Activated CD4-positive, alpha-beta T cell treated with anti-CD3 and anti-CD28 coated beads, Interleukin-2, Interleukin-4, amounts not matched to agents 100 ng/mL and 50 ng/mL, durations not matched to agents 16 hours and 8 hours (primary cell): ENCODE measurements at places on chromosomes 1 and 21.

DNA sequence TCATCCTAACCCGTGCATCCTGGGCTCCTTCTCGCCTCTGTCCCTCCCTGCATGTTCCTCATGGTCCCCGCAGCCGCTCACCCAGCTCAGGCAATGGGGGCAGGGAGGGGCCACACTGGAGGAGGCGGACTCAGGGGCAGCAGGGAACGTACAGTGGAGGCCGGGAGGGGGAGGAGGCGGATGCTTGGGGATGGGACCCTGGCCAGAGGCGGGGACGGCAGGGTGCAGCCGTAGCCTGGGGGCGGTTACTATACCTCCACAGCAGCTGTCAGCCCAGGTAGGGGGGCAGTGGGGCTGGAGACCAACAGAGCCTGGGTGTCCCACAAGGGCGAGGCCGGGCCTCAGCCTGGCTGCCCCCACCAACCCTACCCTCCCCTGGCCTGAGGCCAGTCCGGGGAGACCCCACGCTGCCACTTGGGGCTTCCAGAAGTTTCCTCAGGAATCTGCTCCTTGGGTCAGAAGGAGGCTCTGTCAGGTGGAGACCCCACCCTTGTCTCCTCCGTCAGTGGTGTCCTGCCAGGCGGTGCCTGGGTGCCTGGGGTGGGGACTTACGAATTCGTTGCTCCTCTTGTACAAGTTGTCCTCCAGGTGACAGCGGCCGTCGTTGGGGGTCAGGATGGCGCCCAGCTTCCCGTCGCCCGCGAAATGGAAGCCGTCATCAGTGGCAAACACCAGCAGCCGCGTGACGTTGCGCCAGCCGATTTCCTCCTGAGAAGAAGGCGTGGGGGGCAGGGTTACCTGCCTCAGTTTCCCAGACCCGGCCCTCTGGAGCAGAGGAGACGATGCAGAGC lies 20.7 kb downstream of the ITGB2 start:
- no peak for DNase-seq

DNA sequence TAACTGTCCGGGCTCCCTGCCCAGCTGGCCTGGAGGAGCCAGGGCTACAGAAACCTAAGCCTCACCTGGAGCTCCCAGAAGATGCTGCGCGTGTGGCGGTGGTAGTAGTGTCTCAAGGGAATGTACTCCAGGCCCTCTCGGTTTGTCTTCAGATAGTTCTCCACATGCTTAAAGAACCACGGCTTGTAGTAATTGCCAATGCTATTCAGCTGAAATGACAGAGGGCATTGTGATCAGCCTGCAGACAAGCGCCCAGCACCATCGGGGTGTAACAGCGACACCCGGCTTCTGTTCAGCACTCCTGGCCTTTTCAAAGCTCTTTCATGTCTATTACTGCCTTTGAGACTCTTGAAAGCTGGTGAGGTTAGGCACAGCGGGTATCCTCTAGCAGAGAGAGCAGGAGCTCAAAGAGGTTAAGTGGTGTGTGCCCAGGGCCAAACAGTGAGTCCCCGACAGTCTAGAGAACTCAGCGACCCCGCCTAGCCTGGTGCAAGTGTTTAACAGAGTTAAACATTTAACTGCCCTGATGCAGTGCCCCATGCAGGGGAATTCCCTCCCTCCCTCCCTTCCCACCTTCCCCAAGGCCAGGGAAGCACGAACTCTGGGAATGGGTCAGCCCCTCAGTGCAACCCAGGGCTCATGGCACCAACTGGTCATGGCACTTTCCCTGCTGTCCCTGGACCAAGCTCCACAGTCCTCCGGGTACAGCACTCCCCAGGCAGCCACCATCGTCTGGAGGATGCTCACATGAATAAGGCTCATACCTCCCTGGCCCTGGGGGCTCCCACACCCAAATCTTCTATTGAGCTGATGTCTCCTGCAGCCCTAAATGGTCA lies 21.5 kb downstream of the DHCR24 start:
- DNase-seq = no peak

GRCh38 chr1:156460525-156460924 lies 40.0 kb downstream of the MEF2D start:
- DNase-seq = no peak

DNA sequence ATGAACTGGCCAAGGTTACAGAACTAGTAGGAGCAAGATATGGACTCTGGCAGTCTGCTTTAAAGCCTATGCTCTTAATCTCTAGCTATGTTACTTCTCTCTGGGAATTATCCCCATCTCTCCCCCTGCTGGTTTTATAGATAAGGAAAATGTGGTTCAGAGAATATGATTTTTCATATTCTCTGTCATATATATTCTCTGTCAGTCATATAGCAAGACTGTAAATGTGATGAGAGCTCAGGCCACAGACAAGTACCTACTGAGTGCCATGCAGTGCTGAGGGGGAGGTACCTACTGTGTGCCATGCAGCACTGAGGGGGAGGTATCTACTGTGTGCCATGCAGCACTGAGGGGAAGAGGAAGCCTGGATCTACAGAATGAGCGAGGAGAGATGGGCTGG lies 220.3 kb upstream of the FGGY start:
- DNase-seq = no peak

GRCh38 chr21:31656199-31657095 lies 3.0 kb upstream of the SOD1 start:
- peak; percentile 78 for DNase-seq

DNA sequence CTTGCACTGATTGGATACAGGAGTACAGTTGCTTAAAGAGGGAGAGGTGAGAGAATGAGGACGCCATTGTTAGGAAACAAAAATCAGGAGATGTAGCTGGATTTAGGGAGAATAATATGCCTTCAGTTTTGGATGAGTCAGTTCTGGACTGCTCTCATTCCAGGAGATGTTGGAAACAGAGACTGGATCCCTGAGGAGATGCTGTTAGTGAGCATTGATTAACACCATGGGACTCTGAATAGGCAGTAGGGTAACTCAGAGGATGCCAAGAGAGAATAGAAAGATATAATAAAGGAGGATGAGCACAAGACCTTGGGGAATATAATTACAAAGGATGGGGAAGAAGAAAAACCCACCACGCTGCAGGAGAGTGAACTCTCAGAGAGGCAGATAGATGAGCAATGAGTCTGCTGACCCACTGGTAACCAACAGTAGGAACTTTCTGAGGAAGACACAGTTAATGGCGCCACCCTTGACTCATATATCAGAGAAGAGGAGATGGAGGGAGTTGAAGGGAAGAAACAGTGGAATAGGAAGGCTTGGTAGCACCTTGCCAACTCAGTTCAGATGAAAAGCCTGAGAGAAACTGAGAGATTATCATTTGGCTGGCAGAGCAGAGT lies 10.5 kb downstream of the KCNJ15 start:
- DNase-seq = no peak

- DNase-seq = no peak
Observed at GRCh38 chr1:230545181-230545580, 97.1 kb upstream of the COG2 start.

DNA sequence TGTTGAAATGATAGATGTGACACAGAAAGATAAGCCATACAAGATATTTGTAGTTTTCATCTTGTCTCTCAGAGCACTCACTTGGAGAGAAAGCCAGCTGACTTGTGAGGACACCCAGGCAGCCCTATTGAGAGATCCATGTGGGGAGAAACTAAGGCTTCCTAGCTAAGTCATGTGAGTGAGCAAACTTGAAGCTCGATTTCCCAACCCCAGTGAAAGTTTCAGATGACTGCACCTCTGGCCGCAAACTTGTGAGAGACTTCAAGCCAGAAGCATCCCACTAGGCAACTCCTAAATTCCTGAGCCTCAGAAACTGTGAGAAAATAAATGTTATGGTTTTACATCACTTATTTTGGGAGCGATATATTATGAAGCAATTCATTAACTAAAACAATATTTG lies 832.3 kb downstream of the LTN1 start:
- DNase-seq = no peak

DNA sequence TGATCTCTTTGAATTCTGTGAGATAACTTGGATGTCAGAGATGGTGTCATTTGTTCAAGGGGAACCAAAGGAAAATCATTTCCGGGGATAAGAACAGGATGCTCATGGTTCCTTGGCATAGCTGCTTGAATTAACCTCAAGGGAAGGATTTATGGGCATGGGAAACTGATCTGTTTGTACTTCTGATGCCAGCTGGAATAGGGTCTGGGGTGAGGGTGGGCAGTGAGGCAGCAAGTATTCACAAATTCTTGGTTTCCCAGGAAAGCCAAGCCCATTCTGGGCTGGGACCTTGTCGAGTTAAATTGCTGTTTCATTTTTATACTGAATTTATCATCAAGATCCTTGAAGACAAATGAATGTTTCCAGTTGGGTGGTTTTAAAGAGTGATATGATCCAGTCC lies 14.1 kb downstream of the INTS3 start:
- DNase-seq = no peak

- no peak for DNase-seq
Observed at GRCh38 chr1:150092180-150092791, 24.7 kb downstream of the VPS45 start.

- peak; percentile 24 for DNase-seq
Observed at GRCh38 chr1:202967684-202968281, 726 bp upstream of the CYB5R1 start.

DNA sequence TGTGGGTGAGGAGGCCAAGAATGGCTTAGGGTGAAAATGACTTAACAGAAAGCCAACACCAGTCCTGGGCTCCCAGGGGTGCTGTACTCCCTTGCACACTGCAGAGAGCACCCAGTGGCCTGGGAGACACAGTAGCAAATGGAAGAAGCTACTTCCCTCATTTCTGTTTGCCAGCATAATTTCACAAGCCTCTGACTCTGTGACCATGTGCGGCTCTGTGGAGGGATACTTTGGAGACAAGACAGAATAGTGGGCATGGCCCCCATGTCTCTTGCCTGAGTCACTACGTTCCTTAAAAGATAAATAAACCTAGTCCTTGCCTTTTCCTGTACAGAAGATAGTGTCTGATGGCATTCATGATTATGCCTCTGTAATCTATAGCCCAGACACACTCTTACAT lies 38.1 kb downstream of the TRIM62 start:
- no peak for DNase-seq

- DNase-seq = no peak
Observed at GRCh38 chr1:201214461-201214860, 23.8 kb downstream of the IGFN1 start.

DNA sequence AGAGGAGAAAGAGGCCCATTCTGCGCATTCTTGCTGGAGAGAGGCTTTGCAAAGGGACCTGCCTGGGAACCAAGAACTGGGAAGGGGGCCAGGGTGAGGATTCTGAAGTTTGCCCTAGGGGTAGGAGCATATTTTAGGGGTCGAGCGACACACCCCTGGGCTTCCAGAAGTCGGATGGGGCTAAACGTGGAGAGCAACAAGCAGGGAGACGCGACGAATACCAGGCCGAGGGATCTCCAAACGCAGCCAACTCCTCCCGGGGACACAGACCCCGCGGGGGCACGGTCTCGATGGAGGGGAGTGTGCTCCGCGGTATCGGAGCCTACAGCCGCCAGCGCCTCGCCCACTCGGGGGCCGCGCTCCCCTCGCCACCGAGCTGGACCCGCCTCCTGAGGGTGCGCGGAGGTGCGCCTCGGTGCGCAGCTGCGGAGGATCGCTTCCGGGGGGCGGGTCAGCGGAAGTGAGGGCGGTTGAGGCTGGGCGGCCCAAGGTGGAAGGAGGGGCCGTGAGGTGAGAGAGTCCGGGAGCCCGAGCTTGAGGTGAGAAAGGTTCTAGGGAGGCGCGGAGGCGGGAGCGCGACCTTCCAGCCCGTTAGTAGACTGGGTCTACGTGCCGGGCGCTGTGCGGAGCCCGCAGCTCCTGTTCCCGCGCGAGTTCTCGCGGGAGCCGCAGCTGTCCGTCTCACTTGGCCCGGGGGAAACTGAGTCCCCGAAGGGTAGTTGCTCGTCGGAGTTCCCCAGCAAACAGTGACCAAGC lies at the start of gene MTFR1L:
TSS of gene MTFR1L (plus strand) at position 464 of the 756 bp plus-strand sequence. CDS start 3,151 bp downstream, outside the sequence.
- DNase-seq = peak; percentile 90

GRCh38 chr1:157307491-157307890 lies 169.3 kb upstream of the ETV3 start:
- no peak for DNase-seq

DNA sequence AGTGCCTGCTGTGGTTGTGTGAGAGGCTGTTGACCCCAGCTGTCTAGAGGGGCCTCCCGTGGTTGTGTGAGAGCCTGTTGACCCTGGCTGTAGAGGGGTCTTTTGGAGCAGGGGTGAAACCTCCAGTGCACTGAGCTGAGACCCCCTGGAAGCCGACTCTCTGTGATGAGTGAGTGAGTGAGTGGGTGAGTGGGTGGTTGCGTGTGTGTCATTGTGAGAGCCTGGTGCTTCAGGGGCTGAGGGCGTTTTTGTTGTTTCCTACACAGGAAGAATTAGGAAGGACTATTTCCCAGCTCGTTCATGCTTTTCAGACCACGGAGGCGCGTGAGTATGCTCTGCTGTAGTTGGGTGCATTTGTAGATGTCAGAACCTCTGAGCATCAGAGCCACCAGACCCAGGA lies 3.0 kb downstream of the RRP1 start:
- DNase-seq = no peak

- DNase-seq = no peak
Observed at GRCh38 chr1:87880764-87881163, 552.1 kb downstream of the LMO4 start.

DNA sequence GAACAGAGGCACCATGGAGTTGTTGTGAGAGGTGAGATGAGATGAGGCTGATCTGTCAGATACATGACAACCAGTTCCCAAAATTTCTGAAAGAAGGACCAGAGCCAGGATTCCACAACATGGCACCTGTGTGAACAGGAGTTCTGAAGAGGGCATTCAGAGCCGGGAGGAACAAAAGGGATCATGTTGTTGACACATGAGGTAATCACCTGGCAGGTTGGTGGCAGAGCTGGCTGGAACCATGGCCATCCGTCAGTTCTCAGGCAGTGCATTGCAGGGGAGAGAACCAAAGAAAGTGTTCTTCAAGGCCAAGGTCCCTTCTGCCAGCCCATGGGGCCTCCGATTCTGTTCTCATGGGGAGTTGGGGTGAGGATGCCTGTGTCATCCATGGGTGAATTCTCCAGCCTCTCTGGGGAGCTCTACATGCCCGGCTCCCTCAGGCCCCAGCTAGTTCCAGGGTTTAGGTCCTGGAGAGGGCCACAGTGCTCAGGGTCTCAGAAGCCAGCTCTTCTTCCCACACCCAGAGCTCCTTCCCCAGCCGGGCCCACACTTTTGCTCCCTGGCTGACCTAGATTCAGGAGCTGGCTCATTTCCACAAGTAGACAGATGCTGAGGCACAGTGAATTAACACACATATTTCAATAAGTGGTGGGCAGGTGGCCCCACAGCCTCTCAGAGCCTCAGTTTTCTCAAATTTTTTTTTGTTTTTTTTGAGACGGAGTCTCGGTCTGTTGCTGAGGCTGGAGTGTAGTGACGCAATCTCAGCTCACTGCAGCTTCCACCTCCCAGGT lies 49.1 kb upstream of the CTPS1 start:
- DNase-seq = no peak
